Activated CD4-positive, alpha-beta memory T cell treated with anti-CD3 and anti-CD28 coated beads for 36 hours (primary cell): ENCODE measurements at places on chromosomes 12 and 14. TPM values are rescaled to one million over a fixed set of nuclear protein-coding genes. Genes with fewer than 3 reads are reported as not detected.

GRCh38 chr12:108004319-108004718, 124.8 kb upstream of the WSCD2 start:
- no peak overlapping the region for H3K4me3 ChIP-seq
- no peak overlapping the region for H3K27ac ChIP-seq
- DNase-seq, result no peak
- H3K4me1 ChIP-seq, result no peaks in the 10 kb centered on the region

The MMP17 gene
- 0.48 TPM for total RNA-seq

GRCh38 chr14:72704502-72704901, 189.4 kb downstream of the DPF3 start:
- peaks cover 14% of the 10 kb centered on the region for H3K4me1 ChIP-seq
- H3K27me3 ChIP-seq, result no peaks in the 10 kb centered on the region
- H3K4me3 ChIP-seq, result no peak overlapping the region
- H3K27ac ChIP-seq, result no peak overlapping the region

DNA sequence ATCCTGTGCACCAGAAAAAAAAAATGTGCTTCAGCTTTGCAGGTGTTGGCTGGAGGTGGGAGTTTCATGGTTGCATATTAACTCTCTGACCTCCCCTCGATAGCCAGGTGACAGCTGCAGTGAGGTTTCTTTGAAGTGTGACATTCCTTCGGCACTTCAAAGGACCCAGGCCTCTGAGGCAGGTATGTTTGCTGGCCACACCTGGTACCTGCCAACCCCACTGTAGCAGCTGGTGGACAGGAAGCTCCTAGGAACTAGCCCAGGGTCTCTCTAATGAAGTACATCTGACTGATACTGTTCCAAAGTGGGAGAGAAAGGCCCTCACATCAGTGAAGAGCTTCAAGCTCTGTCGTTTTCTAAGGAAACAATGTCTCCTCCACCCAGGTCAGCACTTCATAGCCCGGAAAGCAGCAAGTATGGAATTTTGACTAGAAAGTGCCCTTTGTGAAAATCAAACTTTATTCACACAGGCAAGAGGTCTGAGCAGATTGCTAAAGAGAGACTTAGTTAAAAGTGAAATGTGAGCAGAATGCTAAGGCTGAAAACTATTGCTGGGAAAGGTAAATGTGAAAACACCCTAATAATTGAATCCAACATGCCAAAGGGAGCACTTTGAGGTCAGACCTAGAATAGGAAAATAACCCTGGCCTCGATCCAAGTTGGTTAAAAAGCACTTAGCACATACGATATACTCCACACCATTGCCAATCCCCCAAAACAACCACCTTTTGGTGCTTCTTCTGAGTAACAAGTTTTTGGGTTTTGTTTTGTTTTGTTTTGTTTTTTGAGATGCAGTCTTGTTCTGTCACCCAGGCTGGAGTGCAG, 71.3 kb downstream of the PHLDA1 start:
- peaks cover 25% of the 10 kb centered on the region for H3K4me1 ChIP-seq
- no peak overlapping the region for H3K4me3 ChIP-seq
- H3K36me3 ChIP-seq, result no peaks in the 10 kb centered on the region
- H3K27me3 ChIP-seq, result no peaks in the 10 kb centered on the region
- H3K27ac ChIP-seq, result no peak overlapping the region
- no peak for DNase-seq

DNA sequence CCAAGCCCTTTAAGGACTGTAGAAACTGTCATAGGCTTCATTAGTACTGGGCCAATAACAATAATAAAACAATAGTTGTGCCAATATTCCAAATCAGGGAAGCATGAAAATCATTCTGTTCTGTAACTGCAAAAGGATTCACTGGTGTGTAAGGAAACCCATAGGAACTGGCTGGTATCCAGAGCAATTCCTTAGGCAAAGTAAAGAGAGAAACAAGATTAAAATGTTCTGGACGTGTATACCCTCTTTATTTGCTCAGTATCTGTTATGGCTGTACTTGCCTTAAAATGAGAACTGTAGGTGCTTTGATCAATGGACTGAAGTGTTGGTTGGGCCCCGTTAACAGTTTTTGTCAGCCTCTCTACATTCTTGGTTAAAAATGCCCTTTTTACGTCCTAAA, 72.4 kb upstream of the STAC3 start:
- no peak overlapping the region for H3K4me3 ChIP-seq
- H3K4me1 ChIP-seq, result no peaks in the 10 kb centered on the region
- no peaks in the 10 kb centered on the region for H3K27me3 ChIP-seq
- H3K27ac ChIP-seq, result no peak overlapping the region

- DNase-seq, result no peak
- H3K4me3 ChIP-seq, result no peak overlapping the region
- no peak overlapping the region for H3K27ac ChIP-seq
- no peaks in the 10 kb centered on the region for H3K4me1 ChIP-seq
- no peaks in the 10 kb centered on the region for H3K36me3 ChIP-seq
Measured at GRCh38 chr14:32443890-32444661, 115.0 kb downstream of the AKAP6 start.

The RFX4 gene
- total RNA-seq, result not detected

- H3K36me3 ChIP-seq, result no peaks in the 10 kb centered on the region
- no peak for DNase-seq
- no peak overlapping the region for H3K27ac ChIP-seq
- H3K4me1 ChIP-seq, result peaks cover 12% of the 10 kb centered on the region
Measured at GRCh38 chr12:26293612-26294011, 98.2 kb downstream of the SSPN start.

DNA sequence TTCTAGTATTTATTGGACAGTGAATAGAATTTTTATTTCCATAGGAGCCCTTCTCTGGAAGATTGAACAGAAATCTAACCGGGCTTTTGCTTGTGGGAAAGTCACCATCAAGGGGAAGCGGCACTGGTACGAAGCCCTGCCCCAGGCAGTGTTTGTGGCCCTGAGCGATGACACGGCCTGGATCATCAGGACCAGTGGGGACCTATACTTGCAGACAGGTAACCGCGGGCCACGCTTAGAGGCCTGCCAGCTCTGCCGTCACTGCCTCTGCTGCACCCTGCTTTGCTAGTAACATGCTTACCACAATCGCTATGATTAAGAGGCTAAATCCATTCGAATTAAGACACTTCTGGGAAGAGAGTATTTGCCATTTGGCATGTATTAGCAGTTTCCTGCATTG, 69.2 kb downstream of the ANKRD9 start:
- no peaks in the 10 kb centered on the region for H3K27me3 ChIP-seq
- DNase-seq, result no peak
- peaks cover 3% of the 10 kb centered on the region for H3K36me3 ChIP-seq

DNA sequence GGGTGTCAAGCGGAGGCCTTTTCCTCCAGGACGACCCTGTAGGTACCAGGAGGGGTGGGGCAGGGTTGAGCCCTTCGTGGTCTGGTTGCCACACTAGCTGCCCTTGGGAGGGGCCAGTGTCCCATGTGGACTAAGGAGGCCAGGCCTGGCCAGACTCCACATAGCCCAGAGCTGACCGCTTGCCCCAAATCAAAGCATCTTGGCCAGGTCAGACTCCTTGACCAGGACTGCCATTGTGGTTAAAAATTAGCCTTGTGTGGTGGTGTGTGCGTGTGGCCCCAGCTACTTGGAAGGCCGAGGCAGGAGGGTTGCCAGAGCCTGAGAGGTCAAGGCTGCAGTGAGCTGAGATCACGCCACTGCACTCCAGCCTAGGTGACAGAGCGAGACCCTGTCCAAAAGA, 24.8 kb downstream of the ALDH2 start:
- H3K36me3 ChIP-seq, result no peaks in the 10 kb centered on the region
- DNase-seq, result no peak
- H3K27me3 ChIP-seq, result no peaks in the 10 kb centered on the region

DNA sequence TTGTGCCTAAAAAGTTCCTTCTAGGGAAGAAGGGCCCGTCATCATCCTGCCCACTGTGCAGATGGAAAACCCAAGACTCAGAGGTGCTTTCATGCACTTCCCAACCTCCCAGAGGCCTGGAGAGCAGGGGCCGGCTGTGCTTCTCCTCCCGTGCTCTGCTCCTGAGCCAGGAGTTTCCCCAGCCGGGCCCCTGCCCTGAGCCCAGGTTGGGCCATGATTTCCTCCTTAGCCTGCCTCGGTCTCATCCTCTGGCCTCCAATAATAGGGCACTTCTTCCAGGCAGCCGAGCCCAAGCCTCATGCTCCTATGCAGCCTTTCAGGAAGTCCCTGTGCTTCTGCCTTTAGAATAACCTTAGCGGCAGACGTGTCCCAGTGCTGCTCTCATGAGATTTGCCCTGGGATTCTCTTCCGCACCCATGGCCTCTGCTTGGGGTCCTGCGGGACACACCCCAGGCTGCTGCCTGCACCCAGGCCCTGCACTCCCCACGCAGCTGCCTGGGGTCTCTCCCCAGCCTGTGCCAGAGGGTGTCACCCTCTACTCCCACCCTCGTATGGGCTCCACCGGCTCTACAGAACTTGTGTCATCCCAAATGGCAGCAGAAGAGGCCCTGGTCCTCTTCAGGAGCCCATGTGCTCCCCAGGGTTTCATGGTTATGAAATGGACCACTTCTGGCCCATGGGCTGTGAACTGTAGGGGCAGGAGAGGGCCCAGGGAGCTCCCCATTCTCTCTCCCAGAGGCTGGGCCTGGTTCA, 359.3 kb downstream of the ADGRD1 start:
- peaks cover 8% of the 10 kb centered on the region for H3K4me1 ChIP-seq
- no peaks in the 10 kb centered on the region for H3K36me3 ChIP-seq
- DNase-seq, result no peak

DNA sequence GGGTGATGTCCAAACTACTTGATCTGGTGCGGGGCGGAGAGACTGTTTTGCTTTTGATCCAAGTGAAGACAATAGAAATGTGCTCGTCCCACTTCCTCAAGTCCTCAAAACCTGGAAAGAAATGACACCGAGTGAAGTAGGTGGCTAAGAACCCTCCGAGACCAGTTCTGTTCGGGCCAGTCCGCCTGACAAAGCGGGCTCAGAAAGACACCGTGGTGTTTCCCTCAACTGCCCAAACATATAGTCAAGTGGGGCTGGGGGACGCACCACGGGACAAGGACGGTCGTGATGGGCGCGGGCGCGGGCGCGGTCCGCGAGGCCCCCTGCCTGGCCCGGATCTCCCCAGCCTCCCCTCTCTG, 1.6 kb downstream of the PHLDA1 start:
- peaks cover 24% of the 10 kb centered on the region for H3K36me3 ChIP-seq
- peaks cover 47% of the 10 kb centered on the region for H3K4me1 ChIP-seq
- H3K27ac ChIP-seq, result peak overlapping the region; percentile 94
